ENCODE measurements at places on chromosomes 7 and 10.
A peak's percentile ranks its signal among the peaks of the same experiment; 100 is the strongest.

DNA sequence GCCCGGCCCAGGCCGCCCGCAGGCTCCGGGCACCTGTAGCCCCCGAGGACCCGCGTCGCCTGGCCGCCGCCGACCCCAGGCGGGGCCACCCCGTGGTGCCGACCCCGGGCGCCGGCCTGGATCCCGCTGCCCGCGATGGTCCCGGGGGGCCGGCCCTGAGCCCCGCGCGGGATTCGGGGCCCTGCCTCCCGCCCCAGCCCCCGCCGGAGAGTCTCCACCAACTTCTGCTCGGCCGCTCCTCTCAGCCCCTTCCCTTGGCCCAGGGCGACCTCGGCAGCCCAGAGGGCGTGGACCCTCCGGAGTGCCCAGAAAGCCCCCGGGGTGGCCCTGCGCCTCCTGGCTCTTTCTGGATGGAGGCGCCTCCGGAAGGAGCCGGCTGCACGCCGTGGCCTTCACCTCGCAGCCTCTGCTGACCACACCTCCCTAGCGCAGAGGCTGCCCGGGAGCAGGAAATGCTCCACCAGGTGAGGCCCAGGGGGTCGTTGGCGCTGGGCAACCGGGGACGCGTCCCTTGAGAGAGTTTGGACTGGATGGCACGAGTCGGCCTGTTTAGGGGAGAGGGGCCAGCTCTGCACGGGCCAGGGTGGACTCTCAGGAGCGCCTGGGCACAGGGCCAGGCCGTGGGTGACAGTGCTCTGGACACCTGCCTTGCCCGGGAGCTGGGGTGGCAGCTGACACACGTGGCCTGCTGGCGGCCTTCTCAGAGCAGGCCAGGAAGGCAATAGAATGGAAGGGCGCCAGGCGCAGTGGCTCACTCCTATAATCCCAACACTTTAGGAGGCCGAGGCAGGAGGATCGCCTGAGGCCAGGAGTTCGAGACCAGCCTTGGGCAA, 529 bp downstream of the ZNF853 start:
- DNase-seq: peak; percentile 74

DNA sequence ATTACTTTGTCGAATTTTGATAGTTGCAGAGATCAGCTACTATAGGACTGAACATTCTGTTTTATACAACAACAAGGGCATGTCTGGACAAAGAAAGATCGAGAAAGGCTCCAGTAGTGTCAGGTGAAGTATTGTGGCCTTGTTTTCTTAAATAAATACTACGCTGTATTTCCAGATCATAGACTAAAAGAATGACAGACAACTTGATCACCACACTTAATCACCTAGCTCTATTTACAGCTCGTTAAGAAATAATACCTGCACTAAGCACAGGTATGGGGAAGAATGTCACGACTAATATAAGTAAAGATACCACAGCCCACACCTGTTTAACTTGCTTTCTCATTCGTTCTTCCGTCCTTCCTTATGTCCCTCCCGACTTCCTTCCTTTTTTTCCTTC, 269.2 kb downstream of the HGF start:
- no peak for DNase-seq

- DNase-seq: no peak
Measured at GRCh38 chr10:78937800-78938694, 130.7 kb upstream of the ZMIZ1 start.

GRCh38 chr10:50788951-50789945, 49.5 kb downstream of the ASAH2B start:
- no peak for DNase-seq

DNA sequence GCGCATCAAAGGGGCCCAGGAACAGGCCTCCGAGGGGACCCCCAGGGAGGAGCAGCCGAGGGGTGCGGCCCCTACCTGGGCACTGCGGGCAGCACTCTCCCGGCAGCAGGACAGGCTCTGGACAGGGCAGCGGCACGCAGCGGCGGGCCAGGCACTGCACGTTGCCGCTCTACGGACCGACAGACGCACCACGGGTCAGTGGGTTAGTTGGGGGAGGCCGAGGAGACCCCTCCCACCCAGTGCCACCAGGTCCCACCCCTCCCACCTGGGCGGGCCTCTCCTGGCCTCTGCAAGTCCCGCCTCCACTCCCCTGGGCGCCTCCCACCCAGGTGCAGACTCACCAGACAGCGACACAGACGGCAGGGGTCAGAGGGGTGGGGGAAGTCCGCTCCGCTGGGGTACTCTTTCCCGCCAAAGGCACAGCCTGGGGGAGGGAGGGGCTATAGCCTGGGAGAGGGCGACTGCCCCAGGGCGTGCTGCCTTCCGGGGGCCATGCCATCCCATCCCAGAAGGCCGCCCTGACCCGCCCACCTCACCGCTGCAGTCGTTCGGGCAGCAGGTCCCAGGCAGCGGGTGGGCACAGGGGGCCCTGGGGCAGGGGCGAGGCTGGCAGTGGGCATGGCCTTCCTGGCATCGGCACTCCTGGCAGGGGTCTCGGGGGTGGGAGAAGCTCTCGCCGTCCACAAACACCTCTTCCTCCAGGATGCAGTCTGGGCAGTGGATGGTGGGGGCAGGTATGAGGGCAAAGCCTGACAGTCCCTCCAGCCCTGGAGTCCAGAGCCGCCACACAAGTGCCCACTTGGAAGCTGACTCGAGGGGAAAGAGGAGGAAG, 19.2 kb downstream of the KCP start:
- DNase-seq: peak; percentile 93

GRCh38 chr7:37732888-37733287, 49.3 kb downstream of the GPR141 start:
- no peak for DNase-seq

GRCh38 chr10:31753681-31754080, 174.9 kb downstream of the ARHGAP12 start:
- DNase-seq: no peak

DNA sequence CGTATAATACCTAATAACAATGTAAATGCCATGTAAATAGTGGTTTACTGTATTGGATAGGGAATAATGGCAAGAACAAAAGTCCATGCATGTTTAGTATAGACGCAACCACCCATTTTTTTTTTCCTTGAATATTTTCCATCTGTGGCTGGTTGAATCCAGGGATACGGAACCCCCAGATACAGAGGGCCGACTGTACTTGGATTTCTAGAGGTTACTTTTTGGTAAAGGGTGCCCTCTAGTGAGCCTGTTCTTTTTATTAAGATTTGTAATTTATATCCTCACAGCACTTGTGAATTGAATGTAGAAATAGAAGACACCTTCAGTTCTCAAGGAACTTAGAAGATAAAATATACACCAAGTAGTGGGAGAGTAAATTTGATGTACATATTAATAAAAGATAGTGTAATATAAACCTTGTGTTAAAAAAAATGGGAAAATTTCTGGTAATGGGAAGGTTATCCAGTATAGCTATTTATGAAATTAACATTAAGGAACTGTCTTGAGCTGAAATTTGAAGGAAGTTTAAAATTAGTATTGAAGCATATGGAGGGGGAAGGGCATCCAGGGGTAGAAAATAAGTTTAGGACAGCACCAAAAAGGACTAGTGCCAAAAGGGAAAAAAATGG, 32.0 kb downstream of the EXOC6 start:
- no peak for DNase-seq

GRCh38 chr7:35495377-35495776, 199.6 kb downstream of the HERPUD2 start:
- no peak for DNase-seq

DNA sequence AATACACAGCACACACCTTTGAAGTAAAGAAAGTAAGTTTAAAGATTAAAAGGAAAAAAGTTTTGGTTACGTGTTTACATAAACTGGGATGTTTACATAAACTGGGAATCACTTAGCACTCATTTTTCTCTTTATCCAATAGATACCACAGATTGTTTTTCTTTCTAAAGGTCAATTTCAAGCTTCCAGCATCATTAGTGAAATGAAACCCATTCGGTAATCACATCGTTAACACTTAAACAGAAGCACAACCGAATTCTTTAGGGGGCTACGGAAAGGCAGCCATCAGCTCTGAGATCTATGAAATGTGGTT, 1.1 kb downstream of the ODAD2 start:
- no peak for DNase-seq

GRCh38 chr7:147429961-147430360, 1160.6 kb upstream of the C7orf33 start:
- DNase-seq: no peak

- no peak for DNase-seq
Measured at GRCh38 chr10:111705021-111705420, 478.5 kb downstream of the GPAM start.

DNA sequence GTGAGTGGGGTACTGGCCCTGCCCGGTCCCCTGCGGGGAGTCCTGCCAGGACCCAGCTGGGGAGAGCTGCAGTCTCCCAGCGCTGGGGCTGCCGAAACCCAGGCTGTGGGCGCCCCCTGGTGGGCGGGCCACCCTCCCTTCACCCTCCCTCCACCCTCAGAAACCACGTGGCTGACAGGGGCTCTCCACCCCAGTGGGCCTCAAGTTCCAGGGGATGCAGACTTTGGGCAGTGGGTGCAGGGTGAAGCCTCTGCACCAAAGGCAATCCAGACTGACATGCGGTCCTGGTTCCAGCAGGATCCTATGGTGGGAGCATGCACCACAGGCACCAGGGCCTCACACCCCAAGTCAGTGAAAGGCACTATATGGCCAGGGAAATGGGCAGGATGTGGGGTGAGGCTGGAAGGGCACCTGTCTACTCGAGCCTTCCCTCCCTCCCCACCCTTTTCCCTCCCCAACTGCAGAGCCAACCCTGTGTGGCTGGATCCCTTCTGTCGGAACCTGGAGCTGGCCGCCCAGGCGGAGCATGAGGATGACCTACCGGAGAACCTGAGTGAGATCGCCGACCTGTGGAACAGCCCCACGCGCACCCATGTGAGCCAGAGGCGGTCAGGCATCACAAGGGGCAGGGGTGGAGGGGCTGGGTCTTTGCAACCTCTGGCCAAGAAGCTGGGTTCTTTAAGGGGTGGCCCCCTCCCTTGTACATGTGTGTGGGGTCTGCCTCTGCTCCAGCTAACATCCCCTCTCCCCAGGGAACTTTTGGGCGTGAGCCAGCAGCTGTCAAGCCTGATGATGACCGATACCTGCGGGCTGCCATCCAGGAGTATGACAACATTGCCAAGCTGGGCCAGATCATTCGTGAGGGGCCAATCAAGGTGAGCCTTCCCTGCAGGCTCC, 38.8 kb downstream of the PSAP start:
- peak; percentile 75 for DNase-seq

DNA sequence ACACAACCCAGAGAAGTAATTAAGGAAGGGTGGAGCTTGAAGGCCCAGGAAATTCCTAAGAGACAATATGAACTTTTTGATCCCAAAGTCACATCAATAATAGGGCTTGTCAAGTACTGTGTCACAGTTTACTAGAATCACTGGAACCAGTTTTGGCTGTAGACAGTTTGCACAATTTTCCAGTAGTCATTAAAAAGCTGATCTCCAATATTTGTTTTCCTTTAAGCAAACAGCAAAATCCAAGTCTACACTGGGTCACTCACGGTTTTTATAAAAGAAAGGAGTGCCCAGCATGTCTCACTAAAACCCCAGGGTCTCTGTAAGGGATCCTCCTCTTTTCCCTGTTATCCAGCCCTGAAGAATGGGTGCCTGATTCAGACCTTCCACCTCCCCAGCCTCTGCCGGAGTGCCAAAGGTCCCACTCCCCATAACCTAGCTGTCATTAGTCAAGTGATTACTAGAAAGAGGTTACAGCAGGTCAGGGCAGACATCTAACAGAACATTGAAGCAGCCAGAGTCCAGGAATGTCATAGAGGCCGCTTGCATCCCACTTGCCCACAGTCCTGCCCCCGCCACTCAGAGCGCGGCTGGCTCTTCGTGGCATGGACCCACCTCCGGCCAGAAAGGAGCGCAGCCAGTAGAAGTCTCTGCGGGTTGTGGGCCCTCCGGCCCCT, 552 bp downstream of the SLC25A16 start:
- no peak for DNase-seq

DNA sequence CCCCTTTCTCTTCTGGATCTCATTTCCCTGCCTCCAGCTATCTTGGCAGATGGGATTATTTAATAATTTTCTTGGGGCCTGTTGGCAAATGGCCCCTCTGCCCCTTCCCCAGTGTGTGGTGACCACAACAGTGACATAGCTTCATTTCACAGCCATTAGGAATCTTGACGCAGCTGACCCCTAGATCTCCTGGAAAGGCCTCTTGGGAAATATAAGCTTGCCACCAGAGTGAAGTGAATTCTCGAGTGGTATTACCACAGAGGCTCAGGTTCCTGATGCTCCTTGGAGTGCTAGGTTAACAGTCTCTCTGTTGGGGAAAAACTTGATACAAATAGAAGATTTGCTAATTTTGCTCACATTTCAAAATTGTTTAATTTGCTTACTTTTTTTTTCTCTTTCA, 57.8 kb downstream of the AUTS2 start:
- DNase-seq: no peak

- DNase-seq: no peak
Measured at GRCh38 chr7:36306722-36307121, 82.9 kb upstream of the ANLN start.

DNA sequence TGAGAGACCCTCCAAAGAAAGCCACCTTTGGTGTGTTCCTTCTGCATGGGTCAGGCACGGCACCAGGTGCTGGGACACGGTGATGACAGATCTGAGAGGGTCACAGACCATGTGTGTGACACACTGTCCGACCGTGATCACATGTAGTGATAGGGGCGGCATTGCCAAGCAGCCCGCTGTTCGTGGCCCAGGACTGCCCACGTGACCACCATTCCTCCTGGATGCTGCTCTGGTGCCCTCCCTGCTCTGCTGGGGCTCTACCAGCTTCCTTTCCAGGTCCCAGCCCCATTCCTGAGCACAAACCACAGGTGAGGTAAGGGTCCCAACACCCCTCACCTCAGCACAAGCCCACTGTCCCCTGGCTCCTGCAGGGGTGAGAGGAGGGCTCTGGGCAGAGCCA, 10.1 kb upstream of the SLC18A3 start:
- peak; percentile 46 for DNase-seq

- DNase-seq: no peak
Measured at GRCh38 chr10:35448687-35449662, 112.7 kb downstream of the CCNY start.

- DNase-seq: no peak
Measured at GRCh38 chr7:156549636-156550035, 90.9 kb upstream of the RNF32 start.

GRCh38 chr7:87075671-87076404, 16.4 kb upstream of the ELAPOR2 start:
- no peak for DNase-seq

- no peak for DNase-seq
Measured at GRCh38 chr10:100232101-100232500, 2.7 kb upstream of the CHUK start.

GRCh38 chr10:95841661-95842498, 65.9 kb upstream of the CC2D2B start:
- no peak for DNase-seq

GRCh38 chr7:76356823-76357222, 2.0 kb downstream of the YWHAG start:
- no peak for DNase-seq

Measured in islet precursor cell (in vitro differentiated cells).